ENCODE measurements at places on chromosomes 1 and 21.

GRCh38 chr1:24336075-24336474, 16.9 kb downstream of the GRHL3 start:
- no peak for DNase-seq

- DNase-seq = no peak
These were observed 17.9 kb upstream of the THEM5 start for GRCh38 chr1:151871284-151872030.

GRCh38 chr1:168567007-168567406, 9.4 kb upstream of the XCL1 start:
- no peak for DNase-seq

DNA sequence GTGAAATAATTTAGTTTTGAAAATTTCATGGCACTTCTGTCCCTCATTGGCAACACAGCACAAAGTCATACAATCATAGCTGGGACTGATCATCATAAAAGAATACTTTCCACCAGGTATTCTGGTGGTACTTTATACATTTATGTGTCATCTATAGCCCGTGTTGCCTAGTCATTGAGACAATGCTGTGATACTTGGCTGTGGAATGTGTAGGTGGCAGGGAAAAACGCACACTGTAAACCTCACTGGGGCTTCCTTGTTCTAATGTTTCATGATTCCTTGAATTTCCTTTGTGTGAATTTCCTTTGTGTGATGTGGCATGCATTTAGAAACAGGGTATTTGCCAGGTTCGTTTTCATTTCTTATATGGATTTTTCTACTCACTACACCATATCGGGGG, 118.3 kb downstream of the FMN2 start:
- DNase-seq = no peak

- no peak for DNase-seq
These were observed 6.4 kb upstream of the WNT3A start for GRCh38 chr1:228000416-228000815.

DNA sequence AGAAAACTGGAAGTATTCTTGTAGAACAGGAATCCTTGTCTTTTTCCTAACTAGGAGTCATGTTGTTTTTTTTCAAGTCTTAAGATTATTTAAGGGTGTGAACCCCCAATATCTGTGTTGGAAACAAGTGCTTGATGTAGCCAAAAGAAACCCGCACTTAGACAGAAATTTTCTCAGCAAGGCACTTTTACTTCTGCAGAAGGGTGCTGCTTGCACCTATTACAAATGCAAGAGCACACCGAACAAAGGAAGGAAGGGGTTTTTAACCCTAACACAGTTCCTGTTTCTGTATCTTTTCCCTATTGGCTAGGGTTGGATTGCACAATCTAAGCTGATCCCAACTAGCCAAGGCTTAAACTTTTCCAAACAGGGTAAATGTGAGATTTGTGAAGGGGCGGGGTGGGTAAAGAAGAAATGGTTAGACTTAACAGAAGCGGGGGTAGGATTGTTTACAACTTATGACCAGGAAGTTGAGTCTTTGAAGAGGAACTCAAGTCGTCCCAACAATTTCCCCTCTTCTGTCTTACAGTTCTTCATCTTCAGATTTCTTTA, 75.1 kb downstream of the ZFYVE9 start:
- DNase-seq = no peak

- DNase-seq = no peak
These were observed 18.1 kb downstream of the CFAP45 start for GRCh38 chr1:159881622-159882526.

- DNase-seq = no peak
These were observed 117.3 kb downstream of the KAZN start for GRCh38 chr1:14715802-14716201.

DNA sequence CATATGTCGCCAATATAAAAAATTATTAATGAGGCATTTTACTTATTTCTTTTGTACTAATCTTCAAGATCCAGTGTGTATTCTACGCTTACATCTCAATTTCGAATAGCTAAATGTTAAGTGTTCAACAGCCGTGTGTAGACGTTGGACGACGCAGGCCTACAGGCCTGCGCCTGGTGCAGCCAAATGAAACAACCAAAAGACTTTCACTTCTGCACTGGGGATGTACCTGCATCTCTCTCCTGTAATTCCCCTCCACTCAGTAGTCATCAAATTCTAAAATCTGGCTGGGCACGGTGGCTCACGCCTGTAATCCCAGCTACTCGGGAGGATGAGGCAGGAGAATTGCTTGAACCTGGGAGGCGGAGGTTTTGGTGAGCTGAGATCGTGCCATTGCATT, 76.8 kb upstream of the HNRNPU start:
- no peak for DNase-seq

All from activated CD8-positive, alpha-beta memory T cell treated with anti-CD3 and anti-CD28 coated beads, Interleukin-2, amount 50 U/mL, for 4 hours (primary cell).